ENCODE measurements at places on chromosomes 5 and 9.

- peak; percentile 65 for DNase-seq
Measured at GRCh38 chr5:32711681-32712480, 760 bp downstream of the NPR3 start.

GRCh38 chr9:100890321-100890720 lies 138.2 kb upstream of the PLPPR1 start:
- no peak for DNase-seq

GRCh38 chr9:88614359-88614758 lies 79.4 kb downstream of the NXNL2 start:
- no peak for DNase-seq

GRCh38 chr9:86434039-86434726 lies 80.0 kb upstream of the TUT7 start:
- peak; percentile 84 for DNase-seq

DNA sequence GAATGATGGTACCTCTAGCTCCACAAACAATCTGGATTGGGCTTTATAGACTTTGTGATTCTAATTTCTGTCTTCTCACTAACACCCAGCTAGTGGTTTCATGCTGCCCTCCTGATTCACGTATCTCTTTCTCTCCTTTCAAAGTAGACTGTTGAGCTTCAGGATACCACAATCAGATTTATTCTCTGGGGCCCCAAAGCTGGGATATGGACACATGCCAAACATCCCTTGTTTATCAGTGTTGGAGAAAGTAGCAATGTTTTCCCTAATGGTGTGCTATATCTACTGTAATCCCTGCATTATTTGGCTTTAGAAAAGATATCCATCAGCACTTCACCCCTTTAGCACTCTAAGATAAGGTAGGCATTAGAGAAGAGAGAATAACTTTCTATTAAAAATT lies 361.0 kb downstream of the FGF10 start:
- no peak for DNase-seq

DNA sequence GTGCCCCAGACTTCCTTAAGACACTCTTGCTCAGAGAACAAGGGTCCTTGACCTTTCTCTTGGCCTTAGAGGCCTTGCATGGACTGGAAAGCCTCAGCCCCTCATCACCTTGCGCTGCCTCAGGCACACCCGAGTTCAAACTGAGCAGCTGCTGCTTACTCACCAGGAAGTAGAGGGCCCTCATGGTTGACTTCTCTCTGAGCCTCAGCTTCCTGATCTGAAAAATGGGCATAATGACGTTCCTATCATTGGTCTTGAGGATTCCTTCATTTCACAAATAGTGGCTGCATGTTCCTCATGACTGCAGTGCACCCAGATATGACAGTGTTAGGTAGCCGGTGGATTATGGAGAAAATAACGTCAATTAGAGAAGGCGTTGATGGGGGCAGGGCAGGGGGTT lies 28.6 kb downstream of the IER5L start:
- no peak for DNase-seq

DNA sequence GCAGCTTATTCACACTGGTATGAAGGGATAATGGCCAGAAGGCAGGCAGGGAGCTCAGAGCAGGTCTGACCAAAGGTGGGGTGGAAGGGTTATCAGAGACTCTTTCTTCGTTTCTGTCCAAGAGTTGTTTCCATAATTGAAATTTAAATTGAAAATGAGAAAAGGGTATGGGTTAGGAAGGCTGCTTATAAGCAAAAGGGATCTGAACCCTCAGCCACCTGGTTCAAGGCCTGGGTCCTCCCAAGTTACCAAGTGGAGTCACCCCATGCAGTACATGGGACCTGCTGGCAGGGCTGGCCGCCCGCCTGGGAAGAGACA lies 17.8 kb downstream of the EEIG1 start:
- no peak for DNase-seq

GRCh38 chr5:124457901-124458300 lies 288.5 kb downstream of the ZNF608 start:
- DNase-seq = no peak

- no peak for DNase-seq
Measured at GRCh38 chr9:25570802-25571201, 107.4 kb downstream of the TUSC1 start.

GRCh38 chr5:73327908-73328455 lies 120.6 kb downstream of the FOXD1 start:
- peak; percentile 50 for DNase-seq

DNA sequence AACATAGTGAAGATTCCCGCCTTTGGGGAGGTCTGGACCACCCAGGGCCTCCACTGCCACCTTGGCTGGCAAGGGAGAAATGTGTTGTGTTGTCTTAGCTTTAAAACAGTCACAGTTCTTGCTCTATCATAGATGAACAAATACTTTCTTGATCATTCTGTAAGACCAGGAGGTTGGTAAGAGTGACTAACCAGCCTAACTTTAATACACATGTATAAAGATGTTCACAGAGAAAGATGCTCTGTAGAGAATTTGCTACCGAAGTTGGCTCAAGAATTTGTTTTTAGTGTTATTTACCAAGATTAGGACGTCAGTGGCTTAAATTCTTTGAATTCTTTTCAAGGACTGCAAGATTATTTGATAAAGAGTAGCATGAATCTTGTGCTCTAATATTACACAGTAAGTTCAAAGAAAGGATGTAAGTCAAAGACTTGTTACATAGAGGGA lies 28.4 kb downstream of the GLRX start:
- DNase-seq = peak; percentile 71

DNA sequence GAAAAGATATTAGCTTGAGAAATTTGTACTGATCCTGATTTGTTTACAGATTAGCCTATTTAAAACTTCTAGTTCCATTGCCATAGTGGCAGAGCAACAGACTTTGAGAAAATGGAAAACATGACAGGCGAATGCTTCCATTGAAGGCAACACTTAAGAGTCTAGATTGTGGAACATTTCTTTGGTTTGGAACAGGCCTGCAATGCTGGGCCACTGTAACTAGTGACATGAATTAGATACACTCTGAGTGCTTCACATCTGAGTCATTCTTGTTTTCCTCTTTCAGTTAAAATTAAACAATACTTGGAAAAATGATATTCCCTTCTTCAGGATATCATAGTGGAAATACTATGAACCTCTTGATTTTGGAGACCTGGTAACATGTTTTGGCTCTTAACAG lies 453.6 kb upstream of the TUSC1 start:
- peak; percentile 75 for DNase-seq

DNA sequence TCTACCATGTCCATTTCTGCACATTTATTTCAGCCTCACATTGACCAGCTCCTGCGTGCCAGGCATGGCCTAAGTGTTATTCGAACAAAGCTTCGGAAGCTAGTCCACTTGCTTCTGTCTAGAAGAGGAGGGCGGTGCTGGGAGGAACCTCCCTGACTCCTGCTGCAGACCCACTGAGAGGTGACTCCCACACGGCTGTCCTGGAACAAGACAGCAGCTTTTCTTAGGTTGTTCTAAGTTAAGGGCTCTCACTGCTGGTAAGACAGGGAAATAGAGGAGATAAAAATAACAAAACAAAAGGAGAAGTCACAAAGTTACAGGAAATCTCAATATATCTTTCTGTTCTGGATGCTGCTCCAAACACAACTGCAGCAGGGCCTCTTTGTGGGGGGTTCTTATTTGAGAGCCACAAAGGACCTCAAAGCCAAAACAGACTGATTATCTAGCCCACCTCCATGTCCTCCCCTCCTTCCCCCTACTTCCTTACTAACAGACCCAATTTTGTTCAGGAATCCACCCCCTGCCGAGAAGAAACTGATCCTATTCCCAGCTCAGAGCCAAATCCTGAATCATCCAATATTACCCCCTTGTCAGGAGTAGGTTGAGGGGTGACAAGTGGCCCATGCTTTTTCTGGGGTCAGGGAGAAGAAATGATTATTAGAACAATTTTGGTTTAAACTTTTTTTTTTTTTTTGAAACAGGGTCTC lies 28.4 kb upstream of the KCNIP1 start:
- no peak for DNase-seq

DNA sequence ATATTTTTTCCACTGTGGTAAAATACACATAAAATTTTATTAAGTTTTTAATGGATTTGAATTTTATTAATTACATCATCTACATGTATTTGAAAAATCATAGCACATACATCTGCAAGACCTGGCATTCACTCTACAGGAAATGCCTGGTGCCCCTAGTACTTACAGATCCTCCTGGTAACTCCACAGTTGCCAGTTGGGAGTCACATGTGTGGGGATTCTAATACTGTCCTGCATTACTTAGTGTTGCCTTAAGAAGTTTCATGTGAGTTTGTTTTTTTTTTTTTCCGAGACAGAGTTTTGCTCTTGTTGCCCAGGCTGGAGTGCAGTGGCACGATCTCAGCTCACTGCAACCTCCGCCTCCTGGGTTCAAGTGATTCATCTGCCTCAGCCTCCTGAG lies 18.1 kb downstream of the KDM3B start:
- peak; percentile 54 for DNase-seq

DNA sequence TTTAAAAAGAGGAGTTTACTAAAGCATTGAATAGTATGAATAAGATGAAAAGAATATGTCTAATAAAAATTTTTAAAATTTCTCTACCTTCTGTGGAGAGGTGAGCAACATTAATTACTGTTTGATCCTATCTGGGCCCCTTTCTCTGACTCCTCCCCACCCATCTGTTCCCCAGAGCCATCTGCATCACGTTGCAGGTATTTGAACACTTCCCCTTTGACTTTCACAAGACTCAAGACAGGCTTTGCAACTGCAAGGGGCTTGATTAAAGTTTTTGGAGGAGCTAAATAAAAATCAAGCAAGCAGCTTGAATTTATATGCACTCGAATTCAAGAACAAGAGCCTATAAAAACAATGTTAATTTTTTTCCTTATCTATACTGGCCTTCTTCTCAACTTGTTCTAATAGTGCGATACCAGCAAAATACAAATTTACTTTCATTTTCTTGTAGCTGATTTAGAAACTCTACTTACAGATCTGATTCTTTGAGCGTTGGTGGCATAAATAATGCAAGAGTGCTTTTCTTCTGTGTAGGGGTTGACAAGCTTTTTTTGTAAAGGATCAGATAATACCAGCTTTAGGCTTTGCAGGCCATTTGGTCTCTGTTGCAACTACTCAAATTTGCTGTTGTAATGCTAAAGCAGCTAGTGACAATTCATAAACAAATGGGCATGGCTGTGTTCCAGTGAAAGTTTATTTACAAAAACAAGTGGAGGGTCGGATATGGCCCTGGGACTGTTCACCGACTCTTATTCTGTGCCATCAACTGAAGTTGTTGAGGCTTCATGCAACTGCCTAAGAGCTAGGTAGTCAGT lies 21.2 kb downstream of the TXNDC8 start:
- DNase-seq = no peak

GRCh38 chr5:95533106-95533505 lies 21.7 kb downstream of the SKIC3 start:
- no peak for DNase-seq

- DNase-seq = no peak
Measured at GRCh38 chr9:77017505-77017894, 2.0 kb upstream of the FOXB2 start.

GRCh38 chr5:138542180-138542955 lies 668 bp downstream of the ETF1 start:
- no peak for DNase-seq

DNA sequence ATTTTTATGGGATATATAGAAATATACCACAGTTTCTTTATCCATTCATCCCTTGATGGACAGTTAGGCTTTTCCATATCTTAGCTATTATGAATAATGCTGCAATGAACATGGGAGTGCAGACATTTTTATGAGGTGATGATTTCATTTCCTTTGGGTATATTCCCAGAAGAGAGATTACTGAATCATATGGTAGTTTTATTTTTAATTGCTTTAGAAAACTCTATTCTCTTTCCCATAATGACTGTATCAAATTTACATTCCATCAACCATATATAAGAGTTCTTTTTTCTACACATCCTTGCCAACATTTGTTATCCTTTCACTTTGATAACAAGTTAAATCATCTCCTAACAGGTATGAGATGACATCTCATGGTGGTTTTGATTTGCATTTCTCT lies 821.6 kb downstream of the TLE1 start:
- DNase-seq = no peak

DNA sequence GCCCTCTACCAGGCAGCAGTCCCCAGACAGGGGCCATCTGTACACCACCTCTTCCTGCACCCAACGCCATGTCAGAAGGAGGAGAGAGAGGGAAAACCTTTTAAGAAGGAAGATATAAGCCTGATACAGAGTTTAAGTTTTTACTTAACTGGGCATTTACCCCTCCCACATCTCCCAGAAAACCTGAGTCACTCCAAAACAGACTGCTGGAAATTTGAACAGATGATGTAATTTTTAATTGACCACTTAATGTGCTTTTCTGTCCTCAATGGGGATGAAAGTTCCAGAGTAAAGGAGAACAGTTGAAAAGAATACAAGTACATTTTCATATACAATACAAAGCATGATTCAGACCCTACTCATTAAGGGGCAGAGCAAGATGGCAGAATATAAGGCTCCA lies 63.9 kb downstream of the TTC39B start:
- peak; percentile 47 for DNase-seq

GRCh38 chr5:169112016-169112415 lies 188.9 kb downstream of the SLIT3 start:
- DNase-seq = no peak

GRCh38 chr5:81506378-81506777 lies 112.4 kb upstream of the ACOT12 start:
- DNase-seq = no peak

- no peak for DNase-seq
Measured at GRCh38 chr5:83099445-83099844, 22.1 kb downstream of the XRCC4 start.

DNA sequence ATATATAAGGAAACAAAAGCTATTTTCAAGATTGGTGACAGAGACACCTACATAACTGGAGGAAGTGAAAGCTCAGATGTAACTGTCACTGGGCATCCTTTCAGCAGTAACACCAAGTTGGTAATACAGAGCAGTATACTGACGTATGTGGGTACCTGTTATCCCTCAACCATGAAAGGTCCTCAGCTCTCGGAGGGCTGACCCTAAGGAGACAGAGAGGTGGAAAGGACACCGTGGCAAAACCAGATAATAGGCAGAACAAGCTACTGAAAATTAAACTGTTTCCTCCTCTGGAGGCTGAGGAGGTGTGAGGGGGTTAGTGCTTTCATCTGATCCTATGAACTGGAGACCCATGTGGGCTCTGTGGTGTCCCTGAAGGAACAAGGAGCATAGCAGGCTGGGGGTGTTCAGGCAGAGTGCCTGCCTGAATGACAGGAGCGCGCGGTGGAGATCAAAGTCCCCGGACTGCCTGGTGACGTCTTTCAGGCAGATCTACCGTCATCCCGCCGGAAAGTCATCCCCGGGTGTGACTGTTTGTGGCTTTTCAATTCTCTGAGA lies 130.2 kb upstream of the FSTL4 start:
- no peak for DNase-seq

DNA sequence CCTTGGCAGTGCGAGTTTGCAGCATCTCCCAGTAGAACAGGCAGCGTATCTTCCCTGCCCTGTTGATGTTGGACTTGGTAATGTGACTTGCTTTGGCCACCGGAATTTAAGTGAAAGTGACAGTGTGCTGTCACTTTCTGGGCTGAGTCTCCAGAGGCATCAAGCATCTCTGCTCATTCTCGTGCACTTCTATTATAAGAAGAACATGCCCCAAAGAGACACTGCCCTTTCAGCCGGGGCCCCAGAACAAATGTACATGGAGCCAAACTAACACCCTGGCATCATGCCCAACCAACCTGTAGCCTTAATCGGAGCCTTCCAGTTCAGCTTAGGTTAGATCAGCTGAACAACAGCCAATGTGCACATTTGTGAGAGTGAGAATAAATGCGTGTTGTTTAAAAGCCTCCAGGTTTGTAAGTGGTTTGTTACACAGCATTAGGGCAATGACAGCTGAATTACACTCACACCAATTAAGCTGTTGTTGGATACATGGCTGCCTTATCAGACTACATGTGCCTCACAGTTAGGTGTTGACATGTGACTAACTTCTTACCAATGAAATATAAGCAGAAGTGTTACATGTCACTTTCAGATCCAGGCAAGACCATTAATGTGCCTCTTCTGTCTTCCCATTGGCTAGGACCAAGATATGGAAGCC lies 22.1 kb upstream of the FRMD3 start:
- no peak for DNase-seq
